Foreskin melanocyte (primary cell): ENCODE measurements at places on chromosomes 7 and 10.
A peak's percentile ranks its signal among the peaks of the same experiment; 100 is the strongest.

GRCh38 chr10:108970016-108970415, 953.3 kb downstream of the XPNPEP1 start:
- DNase-seq = peak; percentile 10

DNA sequence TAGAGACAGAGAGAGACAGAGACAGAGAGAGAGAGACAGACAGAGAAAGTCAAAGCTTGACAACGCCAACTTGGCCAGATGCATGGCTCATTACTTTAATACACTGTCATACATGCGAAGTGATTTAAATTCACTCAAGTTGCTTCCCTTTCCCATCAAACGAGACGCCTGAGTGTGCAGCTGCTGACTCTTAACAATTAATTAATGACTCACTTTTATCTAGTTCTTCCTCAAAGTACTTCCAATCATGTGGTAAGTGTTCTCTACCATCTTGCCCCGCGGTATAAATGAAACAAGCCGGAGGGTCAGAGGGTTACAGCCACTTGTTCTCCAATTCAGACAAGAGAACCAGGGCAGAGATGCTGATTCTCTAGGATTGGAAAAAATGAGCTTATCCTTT, 90.8 kb downstream of the SFMBT2 start:
- DNase-seq = no peak

DNA sequence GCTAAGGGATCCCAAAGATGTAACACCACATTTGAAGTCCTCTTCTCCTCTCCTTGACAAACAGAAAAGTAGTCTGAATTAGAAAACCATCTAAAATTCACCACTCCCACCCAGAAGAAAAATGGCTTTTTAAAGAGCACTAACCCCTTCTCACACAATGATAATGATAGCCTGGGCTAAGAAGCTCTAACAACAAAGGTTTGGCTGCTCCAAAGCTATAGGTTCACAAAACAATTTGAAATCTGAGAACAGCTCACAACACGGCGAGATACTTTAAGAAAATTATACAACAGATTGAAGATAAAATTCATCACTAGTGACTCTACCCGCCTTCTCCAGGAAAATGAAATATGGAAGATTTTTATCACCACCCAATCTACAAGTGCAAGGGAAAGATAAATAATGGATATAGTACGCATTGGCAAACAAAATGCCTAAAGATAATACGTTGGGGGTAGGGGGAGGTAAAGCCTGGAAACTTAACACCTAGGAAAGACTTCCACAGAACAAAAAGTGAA, 7.4 kb downstream of the ITGB1 start:
- no peak for DNase-seq

DNA sequence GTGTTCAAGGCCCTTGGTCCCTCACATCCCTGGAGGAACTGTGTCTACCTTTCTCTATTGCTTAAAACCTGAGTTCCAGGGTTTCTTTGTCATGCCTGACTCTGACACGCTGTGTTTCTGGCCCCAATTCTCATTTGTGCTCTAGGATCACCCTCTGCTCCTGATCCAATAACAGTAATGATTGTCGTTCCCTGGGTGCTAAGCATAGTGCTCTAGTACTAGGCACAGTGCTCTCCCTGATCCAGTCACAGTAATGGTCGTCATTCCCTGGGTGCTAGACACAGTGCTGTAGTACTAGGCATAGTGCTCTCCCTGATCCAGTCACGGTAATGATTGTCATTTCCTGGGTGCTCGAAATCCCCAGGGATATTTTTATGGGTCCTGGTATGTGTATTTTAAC, 46.6 kb upstream of the UCN3 start:
- no peak for DNase-seq

DNA sequence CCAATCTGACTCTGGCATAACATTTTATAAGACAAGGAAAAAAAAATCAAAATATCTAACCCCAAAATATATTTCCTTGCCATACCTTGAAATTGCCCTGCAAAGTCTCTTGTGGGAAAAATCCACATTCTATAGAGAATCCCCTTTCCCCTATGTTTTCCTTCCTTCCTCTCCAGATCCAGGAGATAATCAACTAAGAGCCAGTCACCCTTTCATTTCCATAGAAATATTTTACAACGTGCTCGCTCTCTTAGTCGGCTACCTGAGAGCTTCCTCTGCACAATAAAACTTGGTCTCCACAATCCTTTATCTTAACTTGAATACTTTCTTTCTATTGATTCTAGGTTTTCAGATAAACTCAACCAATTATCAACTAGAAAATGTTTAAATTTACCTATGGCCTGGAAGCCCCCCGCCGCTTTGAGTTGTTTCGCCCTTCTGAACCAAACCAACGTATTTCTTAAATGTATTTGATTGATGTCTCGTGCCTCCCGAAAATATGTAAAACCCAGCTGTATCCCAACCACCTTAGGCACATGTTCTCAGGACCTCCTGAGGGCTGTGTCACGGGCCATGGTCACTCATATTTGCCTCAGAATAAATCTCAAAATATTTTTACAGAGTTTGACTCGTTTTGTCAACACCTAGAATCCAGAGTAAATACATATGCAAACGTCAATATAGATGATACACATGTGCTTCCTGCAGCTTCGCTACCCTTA, 869 bp downstream of the PSAP start:
- DNase-seq = no peak

DNA sequence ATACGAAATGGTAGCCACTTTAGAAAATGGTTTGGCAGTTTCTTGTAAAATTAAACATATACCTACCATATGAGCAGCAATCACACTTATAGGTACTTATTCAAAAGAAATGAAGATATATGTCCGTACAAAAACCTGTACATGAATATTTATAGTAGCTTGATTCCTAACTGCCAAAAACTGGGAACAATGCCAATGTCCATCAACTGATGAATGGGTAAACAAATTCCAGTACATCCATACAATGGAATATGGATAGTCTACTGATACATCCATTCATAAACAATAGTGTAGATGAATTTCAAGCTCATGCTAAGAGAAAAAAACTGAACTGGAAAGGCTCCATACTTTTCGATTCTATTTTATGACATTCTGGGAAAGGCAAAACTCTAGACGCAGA, 68.5 kb downstream of the AGK start:
- DNase-seq = no peak

DNA sequence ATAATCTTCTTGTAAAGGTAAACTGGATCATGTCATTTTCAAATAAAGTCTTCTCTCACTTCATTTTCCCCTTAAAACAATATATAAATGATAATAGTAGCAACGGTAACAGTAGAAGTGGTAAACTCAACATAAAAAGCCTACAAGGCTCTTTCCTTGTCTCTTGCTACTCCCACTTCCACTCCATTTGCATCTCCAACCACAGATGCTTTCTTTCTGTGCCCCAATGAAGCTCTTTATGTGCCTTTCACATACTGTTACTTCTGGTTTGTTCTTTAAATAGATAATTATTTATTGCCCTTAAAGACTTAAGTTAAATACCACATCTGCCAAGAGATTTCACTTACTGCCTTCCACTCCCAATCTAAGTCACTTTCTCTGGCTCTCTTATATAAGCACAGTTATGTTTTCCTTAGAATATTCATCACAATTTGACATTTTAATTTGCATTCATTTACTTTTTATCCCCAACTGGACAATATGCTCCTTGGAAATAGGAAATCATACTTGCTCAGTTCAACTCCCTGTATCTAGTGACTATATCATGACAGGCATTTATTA, 149.9 kb downstream of the CRPPA start:
- DNase-seq = no peak
